CD4-positive, alpha-beta T cell treated with Interleukin-6 at 100 ng/mL for 8 hours (primary cell): ENCODE measurements at places on chromosomes 4 and X.

DNA sequence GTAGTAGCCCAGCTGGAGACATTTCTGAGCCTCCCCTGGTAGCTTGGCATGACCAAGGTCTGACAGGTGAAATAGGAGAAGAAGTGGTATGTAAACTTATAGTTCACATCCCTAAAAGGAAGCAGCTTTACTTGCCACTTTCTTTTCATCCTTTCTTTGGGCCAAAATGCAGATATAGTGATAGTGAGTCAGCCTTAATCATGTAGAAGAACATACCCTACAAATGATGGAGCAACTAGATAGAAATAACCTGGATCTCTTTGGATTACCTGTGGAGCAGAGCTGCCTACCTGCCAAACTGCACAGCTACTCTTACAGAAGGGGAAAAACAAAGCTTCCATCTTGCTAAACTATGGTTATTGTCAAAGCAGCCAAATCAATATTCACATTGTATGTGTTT lies 106.7 kb upstream of the LCORL start:
- DNase-seq, result no peak

- DNase-seq, result no peak
Observed at GRCh38 chrX:118884552-118885138, 61.0 kb downstream of the ZCCHC12 start.

DNA sequence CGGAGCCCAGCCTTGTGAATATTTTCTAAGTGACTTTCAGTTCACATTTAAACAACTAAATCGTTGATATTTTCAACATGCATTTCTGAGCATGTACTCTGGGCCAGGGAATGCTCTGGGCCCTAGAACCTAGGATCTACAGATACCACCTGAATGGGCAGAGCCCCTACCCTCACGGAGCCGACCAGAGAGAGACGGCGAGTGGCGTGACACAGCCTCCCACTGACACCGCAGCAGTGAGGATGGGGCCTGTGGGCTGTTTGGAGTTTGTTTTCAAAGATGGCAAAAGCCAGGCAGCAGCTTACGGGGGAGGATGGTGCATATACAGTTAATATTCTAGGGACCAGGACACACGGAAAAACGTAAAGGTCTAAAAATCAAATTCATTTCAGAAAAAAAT lies 17.7 kb downstream of the NELFA start:
- no peak for DNase-seq

- DNase-seq, result no peak
Observed at GRCh38 chrX:79153348-79153747, 8.9 kb downstream of the GPR174 start.

DNA sequence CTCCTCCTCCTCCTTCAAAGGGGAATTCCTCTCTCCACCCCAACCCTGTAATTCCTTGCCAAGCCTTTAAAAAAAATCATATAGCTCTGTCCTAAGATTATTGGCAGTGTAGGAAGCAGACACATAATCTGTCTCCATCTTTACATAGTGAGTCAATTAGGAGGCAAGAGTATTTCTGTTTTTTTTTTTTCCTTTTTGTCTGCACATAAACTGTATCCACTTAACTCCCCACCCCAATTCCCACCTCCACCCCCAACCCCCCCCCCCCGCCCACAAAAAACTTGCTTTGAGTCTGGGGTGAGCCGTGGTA lies 182.5 kb downstream of the RASL11B start:
- no peak for DNase-seq

DNA sequence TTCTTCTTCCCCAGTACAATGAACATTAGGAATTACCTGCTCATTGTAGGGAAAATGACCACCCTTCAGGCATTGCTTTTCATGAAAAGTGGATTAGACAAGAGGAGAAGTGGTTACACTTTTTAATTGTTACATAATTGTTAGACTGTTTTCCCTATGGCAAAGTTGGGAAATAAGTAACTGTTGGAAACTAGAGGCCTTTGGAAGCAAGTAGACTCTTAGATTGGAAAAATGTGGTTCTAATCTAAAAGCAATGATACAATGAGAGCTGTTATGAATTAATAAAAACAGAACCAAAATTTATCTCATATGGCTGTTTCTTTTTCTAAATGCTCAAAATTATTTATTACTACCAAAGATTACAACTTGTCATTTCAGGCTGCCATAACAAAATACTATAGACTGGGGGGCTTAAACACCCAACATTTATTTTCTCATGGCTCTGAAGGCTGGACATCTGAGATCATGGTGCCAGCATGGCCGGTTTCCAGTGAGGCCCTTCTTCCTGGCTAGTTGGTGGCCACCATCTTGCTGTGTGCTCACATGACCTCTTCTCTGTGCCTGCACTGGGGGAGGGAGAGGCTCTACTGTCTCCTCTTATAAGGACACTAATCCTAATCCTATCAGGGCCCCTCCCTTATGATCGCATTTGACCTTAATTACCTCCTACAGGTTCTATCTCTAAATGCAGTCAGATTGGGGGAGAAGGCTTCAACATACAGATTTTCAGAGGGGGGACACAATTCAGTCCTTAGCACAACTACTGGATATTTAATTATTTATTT lies 12.5 kb downstream of the CC2D2A start:
- no peak for DNase-seq

DNA sequence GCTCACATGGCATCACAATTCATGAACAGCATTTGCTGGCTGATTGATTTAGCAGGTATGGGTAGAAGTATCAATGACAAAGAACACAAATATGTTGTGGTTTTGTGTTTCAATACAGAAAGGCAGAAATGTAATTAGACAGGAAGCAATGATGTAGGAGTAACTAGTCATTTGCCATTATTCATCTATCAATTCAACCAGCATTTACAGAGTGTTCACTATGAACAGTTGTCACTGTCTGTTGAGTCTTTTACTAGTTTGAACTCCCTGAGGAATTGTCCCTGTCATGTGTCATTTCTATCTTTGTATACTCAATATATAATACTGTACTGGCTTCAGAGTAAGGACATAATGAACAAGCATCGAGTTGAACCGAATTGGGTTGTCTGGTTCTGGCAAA lies 51.5 kb upstream of the ARHGAP24 start:
- DNase-seq, result no peak

- DNase-seq, result no peak
Observed at GRCh38 chrX:23554304-23554703, 113.0 kb upstream of the PRDX4 start.

DNA sequence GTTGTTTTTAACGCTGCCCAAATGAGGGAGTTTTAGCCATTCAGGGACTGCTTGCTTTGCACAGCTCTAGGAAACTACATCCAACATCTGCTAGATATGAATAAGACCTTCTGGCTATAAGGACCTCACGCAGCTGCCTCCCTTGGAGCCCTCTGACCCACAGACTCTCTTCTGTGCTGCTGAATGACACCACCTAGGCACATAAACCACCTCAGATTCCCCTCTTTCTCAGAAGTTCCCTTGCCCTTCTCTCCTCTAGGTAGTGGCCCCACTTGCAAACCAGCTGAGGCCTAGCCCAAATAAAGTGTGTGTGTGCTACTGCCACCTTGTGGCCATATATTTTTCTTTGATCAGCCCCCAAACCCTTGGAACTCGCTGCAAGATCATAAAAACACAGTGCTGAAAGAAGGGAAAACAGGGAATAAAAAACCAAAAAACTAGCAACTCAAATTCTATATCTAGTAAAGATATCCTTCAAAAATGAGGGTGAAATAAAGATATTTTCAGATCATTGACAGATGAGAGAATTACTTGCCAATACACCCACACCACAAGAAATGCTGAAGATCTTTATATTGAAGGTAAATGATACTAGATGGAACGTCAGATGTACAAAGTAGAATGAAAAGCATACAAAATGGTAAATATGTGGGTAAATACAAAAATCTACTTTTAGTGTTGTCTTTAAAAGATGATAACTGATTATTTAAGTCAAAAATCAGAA lies 265.9 kb downstream of the ADAMTS3 start:
- DNase-seq, result peak; percentile 30
